ENCODE measurements at places on chromosomes 7 and 10.
A peak's percentile ranks its signal among the peaks of the same experiment; 100 is the strongest.

DNA sequence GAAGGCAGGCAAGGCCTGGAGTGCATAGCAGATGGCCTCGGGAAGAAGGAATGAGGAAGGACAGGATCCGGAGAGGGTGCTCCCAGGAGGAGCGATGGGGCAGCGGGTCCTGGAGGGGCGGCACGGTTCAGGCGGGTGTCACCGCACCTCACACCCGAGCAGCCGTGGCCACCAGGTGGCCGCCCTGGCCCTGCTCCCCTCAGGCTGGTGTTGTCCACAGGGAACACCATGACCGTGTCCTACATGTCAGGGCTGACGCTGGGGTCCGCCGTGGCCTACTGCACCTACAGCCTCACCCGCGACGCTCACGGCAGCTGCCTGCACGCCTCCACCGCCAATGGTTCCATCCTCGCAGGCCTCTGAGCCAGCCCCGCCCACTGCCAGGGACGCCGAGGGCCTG lies 19.8 kb downstream of the SLC29A4 start:
- DNase-seq: no peak

GRCh38 chr10:80144067-80144695 lies 11.7 kb downstream of the PLAC9 start:
- DNase-seq: no peak

- no peak for DNase-seq
Observed at GRCh38 chr7:75992083-75992755, 2.2 kb downstream of the TMEM120A start.

- DNase-seq: no peak
Observed at GRCh38 chr7:45156516-45157272, 897 bp upstream of the RAMP3 start.

DNA sequence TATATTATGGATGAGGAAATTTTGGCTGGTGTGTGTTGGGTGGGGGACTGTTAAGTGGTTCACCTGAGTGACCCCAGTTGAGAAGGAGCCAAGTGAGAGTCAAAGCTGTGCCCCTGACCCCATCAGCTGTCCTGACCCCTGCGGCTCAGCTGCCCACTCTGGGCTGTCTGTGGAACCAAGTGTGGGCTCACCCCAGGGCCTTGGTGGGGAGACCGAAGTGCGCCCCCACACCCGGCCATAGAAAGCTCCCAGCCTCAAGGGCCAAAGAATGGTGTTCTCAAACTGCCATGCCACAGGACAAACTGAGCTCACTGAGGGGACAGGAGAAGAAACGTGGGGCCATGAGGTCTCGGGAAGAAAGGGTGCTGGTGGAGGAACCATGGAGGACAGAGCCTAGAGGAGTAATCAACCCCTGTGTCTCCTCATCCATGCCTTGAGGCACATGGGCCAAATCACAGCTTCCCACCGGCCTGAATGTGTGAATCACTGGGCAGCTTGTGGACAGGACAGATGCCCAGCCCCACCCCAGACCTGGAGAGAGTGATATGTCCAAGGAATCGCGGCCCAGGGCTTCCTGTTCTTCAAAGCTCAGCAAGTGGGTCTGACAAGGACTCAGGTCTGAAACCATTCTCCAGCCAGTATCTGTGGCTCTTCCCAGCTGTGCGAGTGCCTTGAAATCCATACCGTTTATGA lies 86.2 kb upstream of the CACUL1 start:
- no peak for DNase-seq

DNA sequence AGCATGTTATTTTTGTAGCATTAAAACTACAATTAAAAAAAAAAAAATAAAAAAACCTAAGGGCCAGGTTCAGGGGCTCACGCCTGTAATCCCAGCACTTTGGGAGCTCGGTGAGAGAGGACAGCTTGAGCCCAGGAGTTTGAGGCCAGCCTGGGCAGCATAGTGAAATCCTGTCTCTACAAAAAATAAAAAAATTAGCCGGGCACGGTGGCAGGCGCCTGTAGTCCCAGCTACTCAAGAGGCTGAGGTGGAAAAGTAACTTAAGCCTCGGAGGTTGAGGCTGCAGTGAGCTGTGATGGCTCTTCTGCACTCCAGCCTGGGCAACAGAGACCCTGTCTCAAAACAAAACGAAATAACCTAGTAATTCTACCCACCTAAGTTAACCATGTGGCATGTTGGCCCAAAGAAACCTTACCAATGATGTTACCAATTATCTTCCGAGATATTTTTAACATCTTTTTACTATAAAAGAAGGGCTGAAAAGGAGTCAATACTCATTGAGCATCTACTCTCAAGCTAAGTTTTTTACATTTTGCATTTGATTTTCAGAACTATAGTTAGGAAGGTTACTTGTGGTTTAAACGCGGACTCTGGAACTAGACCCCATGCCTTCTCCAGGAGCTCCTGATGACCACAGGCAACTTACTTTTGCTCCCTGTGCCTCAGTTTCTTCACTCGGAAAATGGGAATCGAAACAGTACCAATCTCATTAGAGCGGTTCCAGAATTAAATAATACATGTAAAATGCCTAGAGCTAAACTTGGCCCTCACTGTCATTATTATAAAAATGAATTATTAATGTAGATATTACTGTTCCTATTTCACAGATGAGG lies 1.4 kb downstream of the ITGB1 start:
- DNase-seq: no peak

GRCh38 chr7:112120696-112121217 lies 85.4 kb downstream of the DOCK4 start:
- no peak for DNase-seq

DNA sequence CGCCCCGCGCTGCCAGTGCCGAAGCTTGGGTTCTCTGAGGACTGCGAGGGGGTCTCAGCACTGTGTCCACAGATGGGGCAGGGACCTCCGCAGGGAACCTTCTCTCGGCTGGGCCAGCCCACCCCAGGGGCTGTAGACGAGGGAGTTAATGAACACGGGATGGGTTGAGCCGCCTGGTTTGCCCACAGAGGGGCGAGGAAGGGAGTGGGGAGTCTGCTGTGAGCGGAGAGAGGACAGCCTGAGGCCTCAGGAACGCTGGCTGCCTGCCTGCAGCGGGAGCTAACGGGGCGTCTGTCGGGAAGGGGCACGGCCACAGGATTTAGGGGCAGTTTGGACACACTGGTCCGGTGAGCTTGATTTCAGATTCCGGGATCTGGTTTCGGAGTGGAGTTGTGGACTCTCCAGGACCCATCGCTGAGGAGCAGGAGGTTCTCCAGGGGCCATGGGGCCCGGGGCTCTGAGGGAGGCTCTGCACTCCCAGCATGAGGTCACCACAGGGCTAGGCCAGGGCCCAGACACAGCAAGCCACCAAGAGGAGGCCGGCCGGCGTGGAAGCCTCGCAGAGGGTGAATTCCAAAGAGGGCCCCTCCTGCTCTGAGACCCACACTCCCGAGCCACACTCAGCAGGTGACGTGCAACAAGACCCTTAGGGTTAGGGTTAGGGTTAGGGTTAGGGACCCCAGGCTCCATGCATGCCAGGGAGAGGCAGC lies 19.0 kb upstream of the FAM20C start:
- DNase-seq: no peak

- peak; percentile 66 for DNase-seq
Observed at GRCh38 chr10:93376372-93377293, 105.5 kb downstream of the MYOF start.

DNA sequence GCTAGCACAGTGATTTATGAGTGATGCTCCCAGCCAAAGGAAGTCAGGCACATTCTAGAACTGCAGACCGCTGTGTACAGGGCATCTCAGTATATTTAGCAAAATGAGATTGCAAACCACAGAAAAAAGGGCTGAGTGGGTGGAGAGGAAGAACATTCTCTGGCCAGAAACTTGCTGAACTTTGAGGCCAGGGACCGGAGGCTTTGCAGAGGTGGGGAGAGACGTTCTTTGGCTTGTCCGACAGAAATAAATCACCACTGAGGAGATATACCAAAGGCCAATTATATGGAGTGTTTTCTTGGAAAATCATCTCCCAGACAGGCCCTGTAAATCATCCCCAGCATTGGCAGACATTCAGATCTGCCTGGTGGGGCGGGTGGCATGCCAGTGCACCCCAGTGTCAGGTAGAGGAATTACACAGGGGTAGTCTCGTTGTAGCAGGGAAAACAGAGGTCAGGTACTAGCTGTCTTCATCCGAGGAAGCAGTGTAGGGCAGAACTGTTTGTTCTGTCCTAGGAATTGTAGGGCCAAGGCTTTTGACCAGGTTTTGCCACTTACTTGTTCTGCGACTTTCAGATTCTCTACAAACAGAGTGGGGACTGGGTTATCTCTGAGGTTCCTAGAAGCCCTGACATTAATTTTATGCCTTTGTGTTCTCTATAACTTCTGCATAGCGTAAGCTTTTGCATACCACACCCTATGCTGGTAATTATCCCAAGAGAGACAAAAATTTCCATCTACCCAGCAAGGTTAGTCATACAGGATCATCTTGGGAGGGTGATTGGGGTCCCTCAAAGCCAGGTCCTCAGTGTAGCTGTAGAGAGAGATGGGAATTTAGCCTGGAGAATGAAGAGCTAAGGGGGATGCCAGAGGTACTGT lies 655.6 kb downstream of the LRMDA start:
- no peak for DNase-seq

DNA sequence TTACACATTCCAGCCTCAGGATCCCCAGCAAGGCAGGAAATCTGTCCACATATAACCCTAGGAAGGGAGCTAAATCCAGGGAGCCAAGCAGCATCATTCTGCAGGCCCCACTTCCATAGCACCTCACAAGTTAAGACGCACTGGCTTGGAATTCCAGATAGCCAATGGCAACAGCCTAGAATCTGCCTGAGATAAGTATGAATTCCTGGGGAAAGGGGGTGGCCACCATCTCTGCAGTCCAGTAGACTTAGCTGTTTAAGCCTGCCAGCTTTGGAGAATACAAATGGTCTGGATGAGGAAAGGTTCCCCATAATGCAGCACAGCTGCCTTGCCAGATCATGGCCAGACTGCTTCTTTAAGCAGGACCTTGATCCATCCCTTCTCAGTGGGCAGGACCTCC lies 179.4 kb upstream of the PRSS1 start:
- DNase-seq: no peak

DNA sequence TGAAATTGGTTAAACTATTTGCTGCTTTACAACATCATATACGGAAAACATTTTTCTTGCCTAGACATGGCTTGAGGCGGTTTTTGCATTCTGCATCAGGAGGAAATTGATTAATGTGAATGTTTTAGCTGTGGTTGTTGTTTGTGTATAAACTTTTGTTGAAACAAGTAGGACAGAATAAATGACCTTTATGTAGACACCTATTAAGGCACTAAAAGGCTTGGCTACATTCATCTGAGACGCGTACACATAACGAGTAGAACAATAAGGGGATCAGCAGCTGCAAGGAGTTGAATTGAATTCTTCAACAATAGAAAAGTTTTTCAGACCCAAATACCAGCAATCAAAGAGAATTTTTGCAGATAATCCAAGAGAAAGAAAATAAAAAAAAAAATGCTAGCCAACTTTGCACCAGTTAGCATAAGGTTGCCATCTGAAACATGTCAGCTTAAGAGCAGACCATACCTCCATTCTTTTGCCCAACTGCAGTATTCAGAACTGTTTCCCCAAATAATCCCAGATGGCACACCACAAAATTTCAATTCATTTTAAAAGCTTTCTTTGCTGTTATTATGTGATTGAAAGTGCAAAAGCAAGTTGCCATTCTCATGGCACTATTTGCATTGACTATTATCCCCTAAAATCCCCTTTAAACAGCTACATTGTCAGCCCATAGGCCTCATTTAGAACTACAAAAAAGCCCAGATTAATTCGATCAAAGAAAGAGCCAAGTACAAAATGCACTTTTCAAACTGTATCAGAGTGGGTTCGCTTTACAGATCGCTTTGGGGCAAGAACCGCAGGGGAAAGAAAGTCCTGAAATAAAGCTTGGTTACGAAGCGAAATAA lies 49.6 kb downstream of the GCC1 start:
- DNase-seq: no peak

DNA sequence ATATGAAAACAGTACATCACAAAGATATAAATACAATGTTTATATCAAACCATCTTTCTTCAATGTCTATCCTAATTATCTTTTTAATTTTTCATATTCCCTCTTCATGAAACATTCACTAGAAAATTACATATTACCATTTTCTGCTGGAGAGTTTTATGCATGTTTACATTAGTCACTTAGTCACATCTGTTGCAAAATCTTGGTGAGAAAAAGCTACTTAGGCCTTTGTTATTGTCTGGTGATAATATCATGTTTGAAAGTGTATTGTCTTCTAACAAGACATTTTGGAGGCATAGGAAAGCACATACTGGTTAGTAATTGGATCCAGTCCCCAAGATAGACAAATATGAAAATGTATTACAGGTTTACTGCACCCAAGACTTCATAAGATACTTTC lies 163.6 kb downstream of the GNAI1 start:
- DNase-seq: no peak

GRCh38 chr7:127924874-127925273 lies 106.4 kb downstream of the LRRC4 start:
- DNase-seq: no peak

DNA sequence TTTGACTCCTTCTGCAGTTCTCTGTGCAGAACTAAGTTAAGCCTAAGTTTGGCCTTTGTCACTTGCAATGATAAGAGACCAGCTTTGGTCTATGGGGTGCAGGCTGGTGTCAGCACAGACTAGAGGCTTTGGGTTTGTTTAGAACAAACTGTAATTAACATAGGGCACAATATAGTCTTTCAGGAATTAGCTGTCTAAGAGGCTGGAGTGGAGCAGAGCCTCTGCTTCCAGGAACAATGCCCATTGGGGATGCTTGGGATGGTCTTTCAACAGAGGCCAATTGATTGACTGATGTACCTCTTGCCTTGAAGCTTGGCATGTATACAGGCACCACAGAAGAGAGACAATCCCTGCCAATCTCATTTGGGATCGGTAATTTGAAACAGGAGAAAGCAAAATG lies 4.7 kb downstream of the SUFU start:
- DNase-seq: no peak

- no peak for DNase-seq
Observed at GRCh38 chr10:71307469-71308085, 11.5 kb upstream of the SLC29A3 start.

DNA sequence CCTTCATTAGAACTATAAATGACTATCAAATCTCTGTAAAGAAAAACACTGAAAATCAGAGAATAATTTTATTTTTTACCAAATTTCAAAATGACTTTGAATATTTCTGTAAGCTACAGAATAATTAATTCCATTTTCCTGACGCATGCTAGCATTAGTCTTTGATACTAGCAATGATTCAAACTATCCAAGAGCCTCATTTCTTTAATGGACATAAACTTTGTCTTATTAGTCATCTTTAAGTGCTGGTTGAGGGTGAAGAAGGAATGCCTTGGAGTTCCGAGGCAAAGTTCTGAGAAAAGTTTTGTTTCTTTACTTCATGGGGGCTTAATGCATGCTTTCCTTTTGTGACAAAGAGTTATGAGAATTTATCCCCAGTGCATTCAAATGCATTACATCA lies 137.3 kb downstream of the AGMO start:
- DNase-seq: no peak

GRCh38 chr10:110534571-110534970 lies 32.9 kb upstream of the SMC3 start:
- no peak for DNase-seq
